ENCODE measurements at places on chromosomes 5 and 9.

DNA sequence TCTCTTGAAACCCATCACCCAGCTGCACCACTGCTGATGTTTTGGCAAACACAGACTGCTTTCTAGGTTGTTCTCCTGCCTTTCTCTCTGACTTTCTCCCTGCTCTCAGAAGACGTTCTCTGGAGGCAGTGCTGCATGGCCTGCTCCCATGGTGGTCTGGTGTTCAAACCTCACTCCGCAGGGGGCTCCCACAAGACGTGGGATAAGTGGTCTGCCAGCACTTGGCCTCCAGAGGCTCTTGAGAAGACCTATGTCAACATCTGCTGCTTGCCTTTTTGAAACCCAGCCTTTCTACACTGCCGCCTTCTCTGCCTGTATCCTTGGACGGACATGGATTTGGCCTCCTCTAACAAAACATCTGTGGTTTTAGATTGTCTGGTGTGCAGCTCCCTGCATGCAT, 16.6 kb downstream of the USP20 start:
- no peak for DNase-seq

- DNase-seq, result no peak
These were observed 57.7 kb upstream of the EGFL7 start for GRCh38 chr9:136604823-136605525.

GRCh38 chr5:31036411-31036810, 157.1 kb upstream of the CDH6 start:
- DNase-seq, result no peak

DNA sequence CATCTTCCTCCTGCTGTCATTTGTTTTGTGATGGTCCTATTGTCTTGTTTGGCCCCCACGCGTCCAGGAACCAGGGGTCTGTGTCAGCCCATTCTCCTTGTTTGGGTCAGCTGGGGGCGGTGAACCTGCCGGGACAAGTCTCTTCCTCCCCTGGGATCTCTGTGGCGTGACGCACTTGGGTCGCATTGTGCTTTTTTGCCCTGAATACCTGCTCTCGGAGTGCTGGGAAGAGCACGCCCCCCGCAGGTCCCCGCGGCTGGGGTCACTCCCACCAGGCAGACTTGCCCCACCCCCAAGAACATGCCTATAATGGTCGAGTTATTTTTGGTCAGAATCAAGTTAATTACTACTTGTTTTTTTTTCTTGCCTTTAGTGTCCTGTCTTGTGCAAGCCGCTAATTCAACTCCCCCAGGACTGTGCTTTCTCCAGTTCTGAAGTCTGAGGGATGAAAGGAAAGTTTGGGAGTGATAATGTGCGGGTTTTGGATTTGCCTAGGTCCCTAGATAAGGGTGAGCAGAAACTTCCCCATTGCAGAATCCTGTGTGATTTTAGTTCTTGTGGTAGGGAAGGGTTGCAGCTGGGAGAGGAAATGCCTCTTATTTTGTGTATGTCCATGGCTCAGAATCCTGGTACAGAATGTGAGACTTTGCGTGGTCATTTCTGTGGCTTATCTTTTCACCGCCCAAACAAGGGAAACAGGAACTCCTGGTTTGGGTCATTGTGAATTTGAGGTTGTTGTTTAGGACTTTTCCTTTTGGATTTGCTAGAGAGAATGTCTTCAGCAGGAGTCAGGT, 789 bp downstream of the ACER2 start:
- peak; percentile 30 for DNase-seq

DNA sequence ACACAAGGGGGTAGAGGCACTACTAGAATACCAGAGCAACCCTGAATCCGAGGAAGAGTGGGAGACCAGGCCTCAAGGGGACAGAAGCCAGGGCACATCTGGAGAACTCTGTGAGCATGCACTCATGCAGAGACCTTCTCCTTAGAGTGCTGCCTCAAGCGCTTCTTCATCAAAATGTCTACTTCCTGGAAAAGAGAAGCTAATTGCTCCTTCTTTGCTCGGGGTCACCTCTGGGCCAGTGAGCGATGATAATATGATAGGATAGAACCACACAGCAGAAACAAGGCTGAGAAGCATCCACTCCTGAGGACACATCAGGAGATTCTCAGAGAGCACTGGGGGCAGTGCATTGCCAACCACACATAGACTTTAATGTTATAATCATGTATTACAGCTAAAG, 23.7 kb upstream of the LMNB1 start:
- no peak for DNase-seq

DNA sequence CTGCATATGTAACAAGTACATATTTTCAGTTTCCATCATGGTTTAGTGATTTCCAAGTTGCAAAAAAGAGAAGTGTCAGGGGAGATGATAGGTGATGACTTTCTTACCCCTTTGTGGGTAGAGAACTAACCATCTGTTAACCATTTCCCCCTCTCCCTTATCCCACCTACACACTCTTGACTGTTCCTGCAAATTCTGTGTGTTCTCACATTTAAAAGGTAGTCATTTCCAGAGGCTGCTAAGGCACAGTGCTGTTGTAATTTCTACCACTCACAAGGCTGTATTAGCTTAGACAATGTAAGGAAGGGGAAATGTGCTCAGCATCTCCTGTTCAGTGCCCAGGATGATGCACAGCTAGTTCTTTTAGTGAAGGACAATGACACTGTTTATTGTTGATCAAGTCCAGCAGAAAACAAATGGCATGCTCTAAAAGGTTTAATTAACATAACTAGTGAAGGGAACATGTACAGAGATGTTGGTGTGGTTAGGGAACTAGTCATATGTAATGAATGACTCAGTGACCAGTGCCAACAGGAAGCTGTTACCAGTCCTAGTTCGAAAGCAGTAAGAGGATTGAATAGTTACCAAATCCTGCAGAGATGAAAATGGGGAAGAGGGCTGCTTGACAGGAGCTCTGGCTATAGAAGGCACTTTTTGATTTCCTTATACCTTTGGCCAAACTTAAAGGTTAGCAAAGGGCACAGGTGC, 165.1 kb downstream of the PLK2 start:
- DNase-seq, result no peak

DNA sequence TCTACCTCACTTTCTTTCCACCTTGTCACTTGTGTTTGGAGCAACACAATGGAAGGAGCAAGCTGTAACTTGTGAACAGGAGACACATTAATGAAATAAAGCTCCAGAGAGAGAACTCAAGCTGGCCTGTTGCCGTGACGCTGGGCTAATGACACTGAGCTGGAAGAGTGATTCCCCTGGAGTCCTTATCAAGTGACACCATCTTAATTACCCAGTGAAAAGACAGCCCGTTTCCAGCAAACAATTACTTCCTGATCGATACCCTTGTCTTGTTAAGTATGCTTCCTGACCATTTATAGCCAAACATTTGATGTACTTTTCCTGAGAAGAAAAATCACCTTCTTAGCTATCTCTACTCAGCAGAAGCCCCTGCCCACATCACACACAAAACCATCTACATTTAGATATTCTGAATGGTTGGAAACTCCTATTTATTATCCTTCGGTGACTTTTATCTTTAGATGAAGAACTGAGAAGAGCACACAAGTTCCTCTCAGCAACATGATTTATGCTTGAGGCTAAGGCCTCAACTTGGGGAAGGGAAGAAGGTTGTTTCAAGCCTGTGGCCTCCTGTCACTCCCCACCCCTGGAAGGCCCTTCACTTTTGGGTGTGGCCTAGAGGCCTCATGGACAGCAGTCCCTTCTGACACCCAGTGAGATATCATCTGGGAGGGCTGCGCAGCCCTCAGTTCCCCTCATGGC, 34.1 kb downstream of the CRHBP start:
- no peak for DNase-seq

DNA sequence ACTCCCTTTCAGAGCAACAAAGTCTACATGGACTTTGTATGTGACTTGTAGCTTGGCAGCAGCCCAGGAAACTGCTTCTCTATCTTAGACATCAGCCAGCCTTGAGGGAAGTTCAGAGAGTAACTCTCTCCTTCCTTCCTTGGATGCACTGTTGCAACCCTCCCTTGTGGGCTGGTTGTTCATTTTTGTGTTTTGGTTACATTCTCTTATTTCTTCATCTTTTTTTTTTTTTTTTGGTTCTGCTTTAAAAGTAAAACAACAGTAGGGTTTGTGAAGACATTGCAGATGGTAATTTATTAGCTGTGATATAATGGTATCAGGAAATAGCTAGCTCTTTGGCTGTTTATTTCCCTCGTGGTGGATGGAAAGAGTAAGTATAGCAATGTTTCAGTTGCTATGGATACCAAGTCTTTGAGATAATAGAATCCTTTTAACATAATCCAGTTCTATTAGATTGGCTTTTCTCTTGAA, 97.9 kb upstream of the MAMDC2 start:
- DNase-seq, result peak; percentile 20

GRCh38 chr5:147557876-147558745, 48.2 kb upstream of the DPYSL3 start:
- no peak for DNase-seq

DNA sequence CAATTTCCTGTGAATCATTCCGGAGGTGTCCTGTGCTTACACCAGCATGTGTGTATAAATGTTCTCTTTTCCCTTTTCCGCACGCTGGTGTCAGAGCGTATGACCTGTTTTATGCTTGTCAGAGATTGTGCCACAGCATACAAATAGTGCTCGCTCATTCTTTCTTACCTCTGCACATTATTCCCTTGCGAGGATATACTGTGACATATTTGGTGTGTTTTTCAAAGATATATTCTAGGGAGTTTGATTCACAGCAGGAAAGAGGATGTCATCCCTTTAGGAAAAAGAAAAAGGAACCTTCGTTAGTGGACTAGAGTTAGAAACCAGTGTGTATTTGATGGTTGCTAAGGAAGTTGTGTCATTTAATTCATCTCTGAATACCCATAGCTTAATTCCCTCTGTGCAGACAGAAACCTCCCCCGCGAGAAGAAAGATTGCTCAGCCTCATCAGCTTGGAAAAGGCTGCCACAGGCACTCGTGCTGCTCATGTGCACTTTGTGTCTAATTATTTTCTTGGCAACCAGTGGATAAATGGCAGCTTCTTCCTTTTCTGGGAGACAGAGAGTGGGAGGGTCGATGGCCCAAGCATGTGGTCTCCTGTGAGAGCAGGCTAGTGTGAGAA, 14.7 kb upstream of the CCIN start:
- peak; percentile 77 for DNase-seq

DNA sequence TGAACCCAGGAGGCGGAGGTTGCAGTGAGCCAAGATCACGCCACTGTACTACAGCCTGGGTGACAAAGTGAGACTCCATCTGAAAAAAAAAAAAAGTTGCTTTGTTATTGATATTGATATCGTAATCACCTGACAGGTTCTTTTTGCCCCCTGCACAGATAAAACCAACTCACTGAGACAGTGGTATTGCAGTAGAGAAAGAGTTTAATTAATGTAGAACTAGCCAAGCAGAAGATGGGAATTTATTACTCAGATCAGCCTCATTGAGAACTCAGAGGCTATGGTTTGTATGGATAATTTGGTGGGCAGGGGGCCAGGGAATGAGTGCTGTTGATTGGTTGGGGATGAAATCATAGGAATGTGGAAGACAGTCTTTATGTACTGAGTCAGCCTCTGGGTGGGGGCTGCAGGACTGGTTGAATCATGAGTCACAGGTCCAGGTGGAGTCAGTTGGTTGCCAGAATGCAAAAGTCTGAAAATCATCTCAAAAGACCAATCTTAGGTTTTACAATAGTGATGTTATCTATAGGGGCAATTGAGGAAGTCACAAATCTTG, 35.8 kb upstream of the MEGF10 start:
- no peak for DNase-seq

GRCh38 chr5:90438100-90438499, 28.5 kb upstream of the CETN3 start:
- DNase-seq, result no peak

DNA sequence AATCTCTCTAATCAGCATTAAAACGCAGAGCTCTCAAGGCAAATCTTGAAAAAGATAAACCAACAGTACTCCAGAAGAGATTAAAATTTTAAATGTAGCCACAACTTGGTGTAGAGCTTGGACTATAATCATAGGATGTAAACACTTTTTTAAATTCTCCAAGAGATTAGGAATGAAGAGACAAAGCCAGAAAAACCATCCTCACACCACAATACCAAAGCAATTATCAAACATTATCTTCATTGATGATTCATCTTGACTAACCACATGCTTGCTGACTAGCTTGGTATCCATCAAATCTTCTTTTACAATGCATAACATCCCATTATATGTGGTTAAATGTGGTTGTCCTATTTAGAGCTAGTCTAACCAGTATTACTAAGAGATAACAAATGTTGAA, 815.1 kb downstream of the TLE1 start:
- DNase-seq, result no peak

DNA sequence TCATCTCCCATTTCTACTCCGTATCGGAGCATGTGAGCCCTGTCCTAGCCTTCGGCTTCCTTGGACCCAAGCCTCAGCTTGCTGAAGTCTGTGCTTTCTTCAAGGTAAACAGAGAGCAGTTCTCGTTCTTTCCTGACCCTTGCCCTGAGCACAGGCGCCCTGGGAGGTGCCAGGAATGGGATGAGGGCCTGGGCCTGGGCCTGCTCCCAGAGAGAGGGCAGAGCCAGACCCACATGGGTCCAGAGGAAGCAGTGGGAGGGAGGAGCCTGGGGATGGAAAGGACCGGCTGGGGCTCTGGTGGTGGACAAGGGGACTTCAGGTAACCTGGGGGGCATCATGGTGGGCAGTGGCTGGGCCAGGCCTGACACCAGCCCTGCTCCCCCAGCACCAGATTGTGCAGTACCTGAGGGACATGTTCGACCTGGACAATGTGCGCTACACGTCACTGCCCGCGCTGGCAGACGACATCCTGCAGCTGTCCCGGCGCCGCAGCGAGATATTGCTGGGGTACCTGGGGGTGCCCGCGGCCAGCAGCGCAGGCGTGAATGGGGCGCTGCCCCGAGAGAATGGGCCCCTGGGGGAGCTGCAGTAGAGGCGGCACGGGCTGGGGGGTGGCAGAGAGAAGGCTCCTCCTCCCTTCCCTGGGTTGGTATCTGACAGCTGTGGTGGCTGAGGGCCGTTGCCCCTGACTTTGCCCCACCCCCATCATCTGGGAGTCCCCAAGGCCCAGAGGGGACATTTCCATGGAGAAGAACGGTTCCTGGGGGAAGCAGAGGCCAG, 10.9 kb upstream of the DOLPP1 start:
- no peak for DNase-seq

DNA sequence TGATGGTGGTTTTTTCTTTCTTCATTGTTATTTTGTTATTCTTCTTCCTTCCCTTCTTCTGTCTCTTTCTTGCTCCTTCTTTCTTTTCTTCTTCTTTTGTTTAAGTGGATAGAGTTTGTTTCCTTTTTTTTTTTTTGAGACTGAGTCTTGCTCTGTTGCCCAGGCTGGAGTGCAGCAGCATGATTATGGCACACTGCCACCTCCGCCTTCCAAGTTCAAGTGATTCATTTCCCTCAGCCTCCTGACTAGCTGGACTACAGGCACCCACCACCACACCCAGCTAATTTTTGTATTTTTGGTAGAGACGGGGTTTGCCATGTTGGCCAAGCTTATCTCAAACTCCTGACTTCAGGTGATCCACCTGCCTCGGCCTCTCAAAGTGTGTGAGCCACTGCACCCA, 40.3 kb downstream of the JAK2 start:
- no peak for DNase-seq

- DNase-seq, result no peak
These were observed 935.7 kb upstream of the NUDT12 start for GRCh38 chr5:104498281-104498680.

DNA sequence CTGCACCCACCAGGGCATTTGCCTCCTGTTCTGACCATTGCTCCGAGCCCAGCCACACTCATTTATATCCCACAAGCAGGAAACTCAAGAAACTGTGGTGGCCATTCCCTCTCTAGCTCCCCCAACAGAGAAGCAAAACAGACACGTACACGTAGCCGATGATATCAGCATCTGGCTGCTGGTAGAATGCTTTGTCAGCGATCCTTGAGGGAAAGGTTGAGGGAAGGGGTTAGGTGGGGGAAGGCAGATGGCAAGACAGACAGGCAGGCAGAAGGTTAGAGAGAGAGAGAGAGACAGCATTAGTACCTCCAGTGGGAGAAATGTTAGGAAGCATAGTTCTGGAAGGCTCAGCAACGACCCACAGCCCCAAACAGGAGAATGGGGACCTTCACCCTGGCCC, 7.8 kb downstream of the HIGD2A start:
- DNase-seq, result no peak

Measured in femur (tissue), 1 donor.